Fibroblast of mammary gland (primary cell): ENCODE measurements at places on chromosomes 11 and 22.

- no peak for DNase-seq
Observed at GRCh38 chr22:39900306-39901227, at the start of gene GRAP2. GRAP2 (plus strand) TSS chr22:39901084; CDS start chr22:39947107, 46,023 bp downstream.

DNA sequence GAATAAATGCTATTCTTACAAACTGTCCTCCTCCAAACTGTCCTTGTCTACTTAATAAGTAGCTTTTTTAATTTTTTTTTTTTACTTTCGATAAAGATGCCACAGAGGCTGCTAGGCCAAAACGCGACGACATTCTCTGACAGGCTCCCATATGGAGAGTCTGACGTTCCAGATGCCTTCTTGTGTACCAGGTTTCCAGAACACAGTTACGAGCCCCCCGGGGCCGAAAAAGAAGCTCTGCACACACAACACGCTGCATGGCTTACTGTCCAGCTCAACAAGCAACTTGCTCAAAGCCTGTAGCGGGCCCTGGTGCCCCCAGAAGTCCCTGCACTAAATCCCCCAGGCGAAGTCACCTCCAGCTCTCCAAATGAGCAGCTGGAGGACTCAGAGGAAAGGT lies 39.3 kb downstream of the LARGE1 start:
- no peak for DNase-seq

DNA sequence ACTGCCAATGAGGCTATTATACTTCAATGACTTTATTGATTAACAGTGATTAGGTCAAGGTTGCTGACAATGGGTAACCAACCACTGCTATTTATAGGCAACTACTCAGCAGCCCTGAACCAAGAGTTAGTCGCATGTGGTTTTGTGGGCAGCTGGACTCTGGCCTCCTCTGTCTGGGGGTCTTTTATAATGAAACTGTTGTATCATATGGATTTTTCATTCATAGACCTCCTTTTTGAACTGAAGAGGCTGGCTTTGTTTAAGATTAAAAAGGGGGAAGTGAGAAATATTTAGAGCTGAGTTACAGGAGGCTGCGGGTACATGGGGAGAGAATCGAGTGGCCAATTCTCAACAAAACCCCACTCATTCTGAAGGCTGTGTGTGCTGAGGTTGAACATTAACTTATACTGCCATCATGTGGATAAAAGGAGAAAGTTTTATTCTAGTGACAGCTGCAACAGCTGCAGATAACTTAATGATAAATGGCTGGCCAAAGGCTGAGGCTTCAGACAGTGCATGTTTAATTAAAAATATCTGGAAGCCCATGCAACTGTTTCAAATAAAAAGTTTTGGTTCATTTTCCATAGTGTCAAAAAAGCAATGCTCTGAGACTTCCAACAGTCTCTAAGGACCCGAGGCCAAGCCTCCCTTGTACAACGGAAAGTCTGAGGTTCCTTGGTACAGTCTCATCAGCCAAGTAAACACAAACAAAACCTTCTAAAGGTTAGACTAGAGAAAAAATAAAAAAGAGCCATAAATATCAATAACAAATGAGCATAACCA lies 682.6 kb downstream of the KCNA4 start:
- peak; percentile 57 for DNase-seq

DNA sequence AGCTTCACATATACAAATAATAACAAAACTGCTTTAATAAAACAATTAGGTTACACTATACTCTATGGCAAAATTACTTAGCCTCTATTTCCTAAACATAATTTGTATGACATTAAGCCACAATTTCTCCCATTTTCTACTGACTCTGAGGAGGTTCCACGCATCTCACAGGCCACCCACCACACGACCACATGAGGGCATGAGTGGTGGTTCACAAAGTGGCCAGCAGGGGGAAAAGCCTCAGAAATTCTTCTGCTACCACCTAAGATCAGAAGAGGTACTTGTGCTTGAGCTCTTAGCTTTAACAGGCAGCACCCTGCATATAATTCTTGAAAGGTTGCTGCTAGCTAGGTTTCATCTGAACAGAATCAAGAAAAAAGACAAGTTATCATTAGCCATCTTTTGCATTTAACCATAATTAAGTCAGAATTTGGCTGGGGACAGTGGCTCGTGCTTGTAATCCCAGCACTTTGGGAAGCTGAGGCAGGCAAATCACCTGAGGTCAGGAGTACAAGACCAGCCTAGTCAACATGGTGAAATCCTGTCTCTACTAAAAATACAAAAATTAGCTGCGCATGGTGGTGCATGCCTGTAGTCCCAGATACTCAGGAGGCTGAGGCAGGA lies 7.7 kb downstream of the LPXN start:
- DNase-seq: peak; percentile 70

- peak; percentile 95 for DNase-seq
Observed at GRCh38 chr22:41367039-41367679, 14.6 kb upstream of the TEF start.

GRCh38 chr11:66467756-66468155 lies 1.1 kb downstream of the PELI3 start:
- no peak for DNase-seq

GRCh38 chr22:47943729-47944700 lies 1181.6 kb downstream of the TBC1D22A start:
- DNase-seq: no peak

- DNase-seq: no peak
Observed at GRCh38 chr11:68335683-68336082, 23.3 kb downstream of the LRP5 start.

DNA sequence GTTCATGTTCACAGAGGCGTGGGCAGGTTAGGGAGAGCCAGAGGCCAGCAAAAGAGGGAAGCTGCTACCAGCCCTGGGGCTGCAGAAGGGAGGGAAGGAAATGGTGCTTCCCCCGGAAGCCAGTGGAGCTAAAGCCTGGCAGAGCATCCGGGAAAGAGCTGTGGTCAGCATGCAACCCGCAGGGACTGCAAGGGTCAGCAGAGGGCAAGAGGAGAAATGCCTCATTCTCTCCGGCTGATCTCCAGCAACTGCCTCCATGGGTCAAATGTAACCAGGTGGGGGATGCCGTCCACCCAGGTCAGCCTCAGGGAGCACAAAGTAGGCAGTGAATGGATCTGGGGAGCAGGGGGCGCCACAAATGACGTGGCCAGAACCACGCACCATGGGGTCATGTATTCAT lies 36.9 kb upstream of the PRR5 start:
- no peak for DNase-seq

DNA sequence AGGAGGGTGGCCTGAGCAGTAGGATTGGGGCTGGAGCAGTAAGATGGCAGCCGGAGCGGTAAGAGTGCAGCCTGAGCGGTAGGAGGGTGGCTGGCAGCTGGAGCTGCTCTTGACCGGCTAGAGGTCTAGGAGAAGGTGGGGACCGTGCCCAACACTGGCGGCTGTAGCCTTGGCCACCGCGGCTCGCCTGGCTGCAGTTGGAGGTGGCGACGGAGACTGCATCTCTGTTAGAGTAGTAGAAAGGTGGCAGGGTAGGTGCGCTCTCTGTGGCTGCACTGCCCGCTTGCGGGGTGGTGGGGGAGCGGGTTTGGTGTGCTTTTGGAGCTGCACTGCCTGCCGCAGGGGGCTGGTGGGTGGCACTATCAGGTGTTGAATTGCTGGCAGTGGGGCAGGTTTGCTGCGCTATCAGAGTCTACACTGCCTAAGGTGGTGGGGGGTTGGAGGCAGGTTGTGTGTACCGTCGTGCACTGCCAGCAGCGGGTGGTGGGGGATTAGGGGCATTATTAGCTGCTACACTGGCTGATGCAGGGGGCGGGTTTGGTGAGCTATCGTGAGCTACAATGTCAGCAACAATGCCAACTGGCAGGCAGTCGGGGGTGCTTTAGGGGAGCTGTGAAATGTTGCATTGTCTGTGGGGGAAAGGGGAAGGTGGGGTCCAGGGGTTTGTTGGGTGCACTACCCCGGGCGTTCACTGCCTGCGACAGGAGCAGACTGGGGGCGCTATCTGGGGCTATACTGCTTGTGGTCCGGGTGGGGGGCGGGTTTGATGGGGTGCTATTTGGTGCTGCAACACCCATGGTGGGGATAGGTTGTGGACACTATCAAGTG lies 4461.3 kb upstream of the OR11H1 start:
- DNase-seq: no peak

DNA sequence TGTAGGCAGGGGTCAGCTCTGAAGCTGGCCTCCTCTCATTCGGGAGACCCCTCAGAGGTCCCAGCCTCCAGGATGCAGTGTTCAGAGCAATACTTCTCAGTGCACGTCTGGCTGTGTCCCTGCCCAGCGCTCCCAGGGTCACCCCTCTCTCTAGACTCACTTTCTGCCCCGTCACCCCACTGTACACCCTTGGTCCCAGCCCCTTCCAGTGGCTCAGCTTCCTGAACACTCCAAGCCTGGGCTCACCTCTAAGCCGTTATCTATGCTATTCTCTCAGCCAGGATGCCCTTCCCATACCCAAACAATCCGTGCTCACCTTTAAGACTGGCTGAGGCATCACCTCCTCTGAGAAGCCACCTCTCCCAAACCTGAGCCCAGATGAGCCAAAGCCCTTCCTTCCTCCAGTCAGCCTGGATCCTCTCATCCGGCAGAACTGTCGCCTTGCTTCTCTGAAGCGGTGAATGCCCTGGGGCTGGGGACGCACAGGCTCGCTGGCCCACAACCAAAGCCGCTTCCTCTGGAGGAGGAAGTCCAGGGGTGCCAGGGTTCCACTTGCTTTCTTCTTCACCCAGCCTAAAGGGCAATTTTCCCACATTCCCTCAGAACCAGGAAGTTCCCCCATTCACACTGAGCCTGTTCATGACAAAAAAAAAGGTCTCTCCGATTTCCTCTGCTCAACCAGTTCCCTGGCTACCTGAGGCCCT lies 13.7 kb upstream of the CDKN1C start:
- DNase-seq: no peak

- no peak for DNase-seq
Observed at GRCh38 chr11:312092-312816, 1.6 kb upstream of the IFITM1 start.

DNA sequence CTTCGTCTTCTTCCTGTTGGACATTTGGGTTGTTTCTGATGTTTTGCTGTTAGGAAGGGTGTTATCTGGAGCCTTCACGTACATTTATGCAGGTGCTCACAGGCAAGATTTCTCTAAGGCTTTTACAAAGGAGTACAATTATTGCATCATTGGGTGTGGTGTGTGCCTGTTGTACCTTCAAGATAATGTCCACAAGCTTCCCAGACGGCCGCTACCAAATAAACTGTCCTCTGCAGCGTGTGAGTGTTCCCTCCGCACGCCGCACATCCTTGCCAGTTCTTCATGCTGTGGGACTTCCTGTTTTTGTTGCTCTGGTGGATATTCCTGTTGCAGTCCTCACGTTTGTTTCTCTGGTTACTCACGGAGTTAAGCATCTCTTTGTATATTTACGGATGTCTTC lies 133.3 kb downstream of the TBC1D22A start:
- DNase-seq: no peak

GRCh38 chr22:26891429-26891828 lies 234.0 kb downstream of the MIAT start:
- no peak for DNase-seq

DNA sequence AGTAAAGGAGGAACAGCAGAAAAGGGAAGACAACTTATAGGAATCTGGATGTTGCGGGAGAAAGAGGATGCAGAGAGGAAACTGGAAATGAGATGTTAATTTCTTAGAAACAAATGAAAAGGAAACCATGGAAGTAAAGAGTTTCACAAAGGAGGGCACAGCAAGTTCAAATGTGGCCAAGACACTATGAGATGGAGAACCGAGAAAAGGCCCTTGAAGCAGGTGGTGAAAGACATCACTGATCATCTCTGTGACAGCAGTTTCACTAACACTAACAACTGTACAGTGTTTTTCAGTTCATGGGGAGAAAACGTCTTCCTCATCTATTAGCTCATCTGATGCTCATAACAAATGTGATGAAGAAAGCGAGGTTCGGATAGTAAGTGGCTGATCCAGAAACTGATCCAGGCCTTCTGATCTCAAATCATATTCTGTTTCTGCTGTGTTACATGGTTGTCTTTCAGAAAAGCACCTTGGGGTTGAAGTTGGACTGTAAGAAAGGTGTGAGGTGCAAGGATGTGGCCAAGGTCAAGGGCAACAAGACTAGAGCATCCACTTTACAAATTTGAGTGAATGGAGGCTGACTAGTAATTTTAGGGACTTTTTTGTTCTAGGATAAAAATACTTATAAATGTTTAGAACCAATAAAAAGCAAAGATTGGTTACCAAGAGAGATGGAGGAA lies 492.1 kb upstream of the CADM1 start:
- DNase-seq: no peak

- peak; percentile 2 for DNase-seq
Observed at GRCh38 chr22:18987765-18988164, 51.7 kb upstream of the PRODH start.

- no peak for DNase-seq
Observed at GRCh38 chr11:13667795-13668101, 720 bp upstream of the FAR1 start.

DNA sequence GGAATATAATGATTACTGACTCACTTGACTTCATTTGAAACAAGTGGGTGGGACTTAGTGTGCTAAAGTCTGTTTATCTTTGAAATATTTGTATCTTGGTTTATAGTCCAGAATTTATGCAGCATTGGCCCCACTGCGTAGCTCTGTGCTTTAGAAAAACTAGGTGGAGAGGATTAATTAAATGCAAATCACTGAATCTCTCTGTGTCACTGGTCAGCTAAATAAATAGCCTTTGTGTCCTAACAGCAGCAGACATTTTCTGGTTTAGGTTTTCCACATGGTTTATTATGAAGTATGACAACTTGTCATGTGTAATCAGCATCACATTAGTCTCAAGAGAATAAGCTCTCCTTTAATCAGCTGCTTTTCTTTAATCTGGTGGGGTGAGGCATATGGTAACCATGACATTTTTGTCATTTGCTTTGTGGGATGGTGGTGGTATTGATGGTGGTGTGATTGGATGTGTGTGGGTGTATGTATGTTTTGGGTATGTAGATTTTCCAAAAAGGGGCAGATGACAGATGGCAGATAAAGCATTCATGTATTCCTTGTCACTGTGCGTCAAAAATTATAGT lies 33.9 kb downstream of the BCL2L13 start:
- DNase-seq: no peak

- peak; percentile 94 for DNase-seq
Observed at GRCh38 chr22:37563153-37564081, 3.1 kb downstream of the CDC42EP1 start.

DNA sequence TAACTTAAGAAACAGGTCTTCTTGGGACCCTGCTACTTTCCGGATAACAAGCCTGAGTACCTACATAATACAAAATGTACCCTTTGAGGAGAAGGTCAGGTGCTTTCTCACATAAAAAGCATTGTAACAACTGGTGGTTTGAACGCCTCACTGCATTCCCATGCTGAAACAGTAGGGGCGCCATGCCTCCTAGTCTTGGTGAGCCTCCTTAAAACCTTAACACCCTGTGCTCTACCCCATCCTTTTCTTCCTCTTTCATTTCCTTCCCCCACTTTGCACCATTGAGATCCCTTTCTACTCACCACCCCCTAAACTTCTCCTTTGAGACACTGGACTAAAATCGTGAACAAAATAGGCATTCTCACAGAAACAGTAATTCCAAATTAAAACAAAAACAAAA lies 729.3 kb downstream of the NTM start:
- peak; percentile 5 for DNase-seq

DNA sequence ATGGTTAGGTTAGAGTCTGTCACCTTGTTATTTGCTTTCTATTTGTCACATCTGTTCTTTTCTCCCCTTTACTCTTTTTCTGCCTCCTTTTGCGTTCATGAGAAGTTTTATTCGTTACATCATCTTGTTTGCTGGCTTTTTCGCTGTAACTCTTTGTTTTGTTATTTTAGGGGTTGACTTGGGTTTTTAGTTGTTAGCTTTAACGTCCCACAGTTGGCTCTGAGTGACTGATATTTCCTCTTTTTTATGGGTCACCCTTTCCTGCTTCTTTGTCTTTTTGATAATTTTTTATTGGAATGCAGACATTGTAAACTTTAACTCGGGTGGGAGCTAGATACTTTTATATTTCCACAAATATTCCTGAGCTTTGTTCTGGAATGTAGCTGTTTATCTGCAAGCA lies 13.3 kb upstream of the TNNT3 start:
- no peak for DNase-seq
